ENCODE measurements at places on chromosomes 1 and 21.

DNA sequence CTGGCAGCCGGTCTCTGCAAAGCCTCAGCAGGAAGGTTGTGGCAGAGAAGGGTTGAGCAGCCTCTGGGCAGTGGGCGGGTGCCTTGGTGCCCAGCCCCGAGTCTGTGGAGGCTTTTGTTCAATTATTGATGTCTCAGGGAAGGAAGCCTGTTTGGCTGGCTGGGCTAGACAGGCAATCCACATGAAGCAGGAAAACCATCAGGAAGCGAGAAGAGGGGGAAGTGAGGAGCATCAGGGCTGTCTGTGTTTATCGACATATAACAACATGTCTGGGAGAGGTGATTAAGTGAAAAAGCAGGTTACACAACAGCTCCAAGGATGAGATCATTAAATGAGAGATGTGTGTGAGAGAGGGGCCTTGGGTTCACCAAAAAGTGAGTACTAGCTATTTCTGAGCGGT is 105.4 kb downstream of the UBE2U start:
- DNase-seq: no peak

DNA sequence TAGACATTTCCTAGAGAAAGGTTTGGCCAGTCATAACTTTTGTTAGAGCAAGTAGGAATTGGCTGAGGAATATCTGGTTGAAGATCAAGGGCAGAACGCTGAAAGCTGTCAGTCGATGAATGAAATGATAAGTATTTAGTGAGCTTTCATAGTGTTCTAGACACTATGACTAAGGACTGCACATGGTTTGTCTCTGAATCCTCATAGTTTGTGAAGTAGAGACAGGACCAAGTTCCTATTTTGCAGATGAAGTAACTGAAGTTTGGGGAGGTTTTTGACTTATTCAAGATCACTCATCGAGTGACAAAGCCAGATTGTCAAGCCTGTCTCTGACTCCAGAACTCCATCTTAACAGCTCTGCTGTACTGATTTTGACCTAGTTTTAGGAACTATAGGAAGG is 4.7 kb downstream of the ELOA start:
- no peak for DNase-seq

GRCh38 chr1:119372503-119373086 is 4.0 kb downstream of the HAO2 start:
- DNase-seq: no peak

DNA sequence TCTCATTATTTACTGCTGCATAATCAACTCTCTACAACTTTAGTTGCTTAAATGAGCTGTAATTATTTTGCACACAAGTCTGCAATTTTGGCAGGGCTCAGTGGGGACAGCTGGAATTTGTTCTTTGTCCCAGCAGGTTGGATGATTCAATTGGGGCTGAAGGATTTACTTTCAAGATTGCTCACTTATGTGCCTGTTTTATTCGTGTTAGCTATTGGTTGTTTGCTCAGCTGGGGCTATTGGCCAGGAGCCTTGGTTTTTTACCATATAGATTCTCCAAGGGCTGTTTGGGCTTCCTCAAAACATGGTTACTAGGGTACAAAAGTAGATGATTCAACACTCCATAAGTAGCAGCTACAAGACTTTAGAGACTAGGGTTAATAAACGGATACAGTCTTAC is 13.4 kb downstream of the OR10R2 start:
- DNase-seq: no peak

GRCh38 chr1:63817700-63818099 is 43.9 kb downstream of the ROR1 start:
- DNase-seq: no peak

DNA sequence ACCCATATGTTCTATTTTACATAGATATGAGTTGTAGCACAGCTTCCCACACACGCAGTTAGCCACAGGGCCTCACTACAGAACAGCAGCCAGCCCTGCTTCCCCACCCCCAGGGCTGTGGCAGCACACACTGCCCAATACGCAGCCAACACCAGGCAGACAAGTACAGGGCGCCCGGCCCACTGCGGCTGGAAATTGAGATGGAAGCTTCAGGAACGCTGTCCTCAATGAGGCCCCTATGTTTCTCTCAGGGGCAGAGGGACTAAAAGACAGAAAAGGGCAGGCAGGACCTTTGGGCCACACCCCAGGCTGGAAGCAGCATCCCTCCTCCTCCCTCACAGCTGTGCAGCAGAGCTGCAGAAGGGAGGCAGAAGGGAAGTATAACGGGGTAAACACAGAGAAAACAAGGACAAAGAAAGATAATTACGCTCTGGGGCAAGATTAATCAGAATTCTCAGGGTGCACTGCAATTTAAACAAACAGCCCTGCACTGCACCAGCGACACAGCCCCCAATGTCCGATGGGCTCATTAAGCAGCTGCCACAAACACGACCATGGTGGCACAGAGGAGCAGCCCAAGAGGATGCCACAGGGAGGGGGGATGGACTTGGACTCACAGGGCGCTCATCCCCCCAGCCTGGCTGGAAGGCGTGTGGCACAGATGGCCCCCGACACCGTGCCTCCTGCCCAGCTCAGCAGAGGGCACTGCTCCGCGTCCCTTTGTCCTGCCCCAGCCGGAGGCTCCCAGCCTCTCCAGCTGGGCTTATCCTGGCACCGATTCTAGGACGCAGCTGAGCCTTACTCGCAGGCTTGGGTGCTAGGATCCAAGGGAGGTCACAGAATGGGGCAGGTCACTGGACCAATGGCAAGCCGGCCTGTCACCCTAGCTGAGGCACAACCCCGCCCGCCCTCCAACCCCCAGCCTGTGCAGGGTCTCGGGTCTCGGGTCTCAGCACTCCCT is 14.2 kb downstream of the WDR4 start:
- DNase-seq: no peak

DNA sequence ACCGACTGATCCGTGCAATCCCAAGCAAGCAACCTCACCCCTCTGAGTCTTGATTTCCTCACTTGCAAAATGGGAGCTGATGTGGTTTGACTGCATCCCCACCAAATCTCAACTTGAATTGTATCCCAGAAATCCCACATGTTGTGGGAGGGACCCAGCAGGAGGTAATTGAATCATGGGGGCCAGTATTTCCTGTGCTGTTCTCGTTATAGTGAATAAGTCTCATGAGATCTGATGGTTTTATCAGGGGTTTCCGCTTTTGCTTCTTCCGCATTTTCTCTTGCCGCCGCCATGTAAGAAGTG is 58.4 kb downstream of the FHAD1 start:
- DNase-seq: peak; percentile 8

DNA sequence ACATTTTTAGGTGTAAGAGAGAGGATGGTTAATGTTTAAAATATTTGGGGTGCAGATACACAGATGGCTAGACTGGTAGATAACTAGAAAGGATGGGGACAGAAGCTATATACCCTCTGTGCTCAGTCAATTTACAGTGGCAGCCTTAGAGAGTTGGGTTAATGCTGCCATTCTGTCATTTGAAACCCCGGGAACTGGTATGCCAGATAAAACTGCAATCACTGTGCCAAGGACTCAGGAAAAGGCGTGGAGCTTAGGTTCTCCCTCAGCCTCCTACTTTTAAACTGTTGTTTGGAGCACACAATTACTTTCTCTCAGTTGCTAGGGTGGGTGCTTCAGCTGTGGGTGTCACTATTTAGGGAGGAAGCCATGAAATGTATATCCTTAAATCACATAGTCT is 90.0 kb upstream of the HNRNPU start:
- no peak for DNase-seq

DNA sequence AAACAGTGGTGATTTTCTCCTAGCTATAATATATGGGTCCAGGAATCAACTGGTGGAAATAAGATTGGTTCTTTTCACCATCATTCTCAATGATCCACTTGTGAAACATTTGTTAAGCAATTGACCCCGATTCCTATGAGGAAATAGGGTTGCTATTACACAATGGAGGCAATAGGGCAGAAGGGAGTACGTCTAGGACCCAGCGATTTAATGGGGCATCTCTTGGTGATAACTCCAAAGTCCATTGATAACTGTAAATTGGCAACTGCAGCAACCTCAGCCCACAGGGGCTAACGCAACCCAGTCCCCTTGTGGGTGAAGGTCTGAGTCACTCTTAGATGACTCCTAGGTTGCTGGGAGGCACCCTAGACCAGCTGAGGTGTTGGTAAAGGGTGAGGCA is 62.5 kb upstream of the BARHL2 start:
- no peak for DNase-seq
